ENCODE measurements at places on chromosomes 4 and X.
A peak's percentile ranks its signal among the peaks of the same experiment; 100 is the strongest.

DNA sequence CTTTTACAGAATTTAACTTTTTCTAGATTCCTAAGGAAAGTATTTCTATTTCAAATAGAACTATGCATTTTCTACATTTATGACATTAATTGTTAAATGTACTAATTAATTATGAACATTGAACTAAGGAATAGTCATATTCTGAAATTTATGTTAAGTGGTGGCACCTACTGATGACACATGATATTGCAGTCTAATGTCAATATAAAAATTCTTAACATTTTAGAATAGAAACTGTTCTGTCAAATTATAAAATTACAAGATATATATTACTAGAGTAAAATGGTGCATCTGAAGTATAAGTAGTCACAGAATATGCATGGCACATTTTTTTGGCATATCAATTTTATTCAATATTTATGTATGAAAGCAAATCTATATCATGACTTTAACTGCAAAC, 40.2 kb upstream of the NDNF start:
- DNase-seq: no peak

- DNase-seq: no peak
These were observed 127.1 kb downstream of the CFAP299 start for GRCh38 chr4:80462621-80463091.

- no peak for DNase-seq
These were observed 7.5 kb upstream of the PTCHD1 start for GRCh38 chrX:23327104-23327503.

GRCh38 chrX:112961981-112962380, 121.3 kb upstream of the AMOT start:
- DNase-seq: no peak

- no peak for DNase-seq
These were observed 30.9 kb downstream of the RNF212 start for GRCh38 chr4:1082215-1083182.

GRCh38 chr4:165780735-165781134, 92.3 kb upstream of the TLL1 start:
- no peak for DNase-seq

DNA sequence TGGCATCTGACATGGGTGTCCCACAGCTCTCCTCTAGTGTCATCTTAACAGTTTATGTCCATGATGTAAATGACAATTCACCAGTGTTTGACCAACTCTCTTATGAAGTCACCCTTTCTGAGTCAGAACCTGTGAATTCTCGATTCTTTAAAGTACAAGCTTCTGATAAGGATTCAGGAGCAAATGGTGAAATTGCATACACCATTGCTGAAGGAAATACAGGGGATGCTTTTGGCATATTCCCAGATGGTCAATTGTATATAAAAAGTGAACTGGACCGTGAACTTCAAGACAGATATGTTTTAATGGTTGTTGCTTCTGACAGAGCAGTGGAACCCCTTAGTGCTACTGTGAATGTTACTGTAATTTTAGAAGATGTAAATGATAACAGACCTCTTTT, 4.6 kb downstream of the FAT4 start:
- no peak for DNase-seq

- no peak for DNase-seq
These were observed 195.6 kb upstream of the TACR3 start for GRCh38 chr4:103915224-103915869.

GRCh38 chrX:46325312-46325877, 219.8 kb downstream of the ZNF674 start:
- DNase-seq: peak; percentile 50

- no peak for DNase-seq
These were observed 30.2 kb downstream of the BTC start for GRCh38 chr4:74764119-74764518.

DNA sequence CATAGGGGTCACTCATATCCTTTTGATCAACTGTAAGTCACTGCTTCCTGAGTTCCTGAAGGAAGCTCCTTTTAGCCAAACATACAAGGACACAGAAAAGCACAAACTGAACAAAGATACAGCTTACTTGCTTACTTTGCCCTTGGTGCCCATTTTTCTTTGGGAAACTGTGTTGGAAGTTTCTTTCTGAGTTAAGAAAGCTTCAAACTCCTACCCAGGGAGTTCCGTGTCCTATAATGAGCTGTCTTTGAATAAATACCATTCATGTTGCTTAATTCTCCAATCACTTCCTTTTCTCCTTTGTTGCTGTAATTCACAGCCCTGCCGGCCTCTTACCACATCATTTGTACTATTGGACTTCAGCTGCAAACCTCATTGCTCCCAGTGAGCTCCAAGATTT, at the start of gene ADH4:
ADH4 (minus strand) TSS at position 228 of the 400 bp plus-strand sequence; CDS start at position 153, 75 bp downstream.
- DNase-seq: no peak

DNA sequence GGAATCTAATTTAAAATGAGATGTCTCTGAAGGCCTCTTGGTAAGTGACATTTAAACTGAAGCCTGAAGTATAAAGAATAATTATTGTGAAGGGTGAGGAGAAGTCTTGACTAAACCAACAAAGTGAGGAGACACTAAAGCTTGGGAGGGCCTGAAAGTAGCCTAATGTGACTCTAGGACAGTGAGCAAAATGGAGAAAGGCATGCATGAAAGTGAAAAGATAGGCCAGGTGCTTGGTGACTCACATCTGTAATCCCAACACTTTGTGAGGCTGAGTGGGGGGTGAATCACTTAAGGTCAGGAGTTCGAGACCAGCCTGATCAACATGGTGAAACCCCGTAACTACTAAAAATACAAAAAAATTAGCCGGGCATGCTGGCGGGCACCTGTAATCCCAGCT, 46.9 kb upstream of the SMARCAD1 start:
- no peak for DNase-seq

Measured in stimulated activated CD4-positive, alpha-beta T cell treated with anti-CD3 and anti-CD28 coated beads, TNF-alpha, amount 100 ng/mL, for 4 hours (primary cell).